ENCODE measurements at places on chromosomes 7 and 10. TPM values are rescaled to one million over a fixed set of nuclear protein-coding genes. Genes with fewer than 3 reads are reported as not detected.

GRCh38 chr10:24872049-24872789 lies 80.2 kb downstream of the PRTFDC1 start:
- no peak overlapping the region for H3K27ac ChIP-seq
- H3K4me3 ChIP-seq = no peak overlapping the region
- DNase-seq = no peak

DNA sequence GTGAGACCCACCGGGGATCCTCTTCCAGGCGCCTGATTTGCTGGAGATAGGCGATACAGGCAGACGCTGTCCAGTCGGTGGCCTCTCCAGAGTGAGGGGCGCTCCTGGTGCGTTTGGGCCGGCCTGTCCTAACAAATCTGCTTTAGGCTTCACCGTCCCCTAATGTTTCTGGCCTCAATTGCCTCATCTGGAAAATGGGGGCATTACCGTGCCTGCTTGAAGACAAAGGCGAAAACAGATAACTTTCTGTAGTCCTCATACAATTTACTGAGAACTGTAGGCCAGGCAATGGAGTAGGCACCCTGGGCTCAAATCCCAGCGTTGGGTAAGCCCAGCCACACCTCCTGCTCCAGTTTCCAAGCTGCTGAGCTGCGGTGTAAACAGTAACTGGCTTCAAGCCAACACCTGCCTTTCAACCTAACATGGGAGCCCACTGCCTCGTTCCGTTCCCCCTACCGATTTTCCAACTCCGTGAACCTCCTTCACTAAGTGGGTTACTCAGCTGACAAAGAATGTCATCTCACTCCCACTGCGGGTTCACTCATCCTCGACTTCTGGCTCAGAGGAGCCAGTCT lies 589 bp upstream of the ZFAND4 start:
- DNase-seq = no peak
- no peaks in the 10 kb centered on the region for H3K27me3 ChIP-seq
- no peaks in the 10 kb centered on the region for H3K36me3 ChIP-seq

- no peaks in the 10 kb centered on the region for H3K36me3 ChIP-seq
- peaks cover 6% of the 10 kb centered on the region for H3K4me1 ChIP-seq
- no peak overlapping the region for H3K27ac ChIP-seq
Measured at GRCh38 chr10:67697724-67698131, 1.7 kb upstream of the CTNNA3 start.

DNA sequence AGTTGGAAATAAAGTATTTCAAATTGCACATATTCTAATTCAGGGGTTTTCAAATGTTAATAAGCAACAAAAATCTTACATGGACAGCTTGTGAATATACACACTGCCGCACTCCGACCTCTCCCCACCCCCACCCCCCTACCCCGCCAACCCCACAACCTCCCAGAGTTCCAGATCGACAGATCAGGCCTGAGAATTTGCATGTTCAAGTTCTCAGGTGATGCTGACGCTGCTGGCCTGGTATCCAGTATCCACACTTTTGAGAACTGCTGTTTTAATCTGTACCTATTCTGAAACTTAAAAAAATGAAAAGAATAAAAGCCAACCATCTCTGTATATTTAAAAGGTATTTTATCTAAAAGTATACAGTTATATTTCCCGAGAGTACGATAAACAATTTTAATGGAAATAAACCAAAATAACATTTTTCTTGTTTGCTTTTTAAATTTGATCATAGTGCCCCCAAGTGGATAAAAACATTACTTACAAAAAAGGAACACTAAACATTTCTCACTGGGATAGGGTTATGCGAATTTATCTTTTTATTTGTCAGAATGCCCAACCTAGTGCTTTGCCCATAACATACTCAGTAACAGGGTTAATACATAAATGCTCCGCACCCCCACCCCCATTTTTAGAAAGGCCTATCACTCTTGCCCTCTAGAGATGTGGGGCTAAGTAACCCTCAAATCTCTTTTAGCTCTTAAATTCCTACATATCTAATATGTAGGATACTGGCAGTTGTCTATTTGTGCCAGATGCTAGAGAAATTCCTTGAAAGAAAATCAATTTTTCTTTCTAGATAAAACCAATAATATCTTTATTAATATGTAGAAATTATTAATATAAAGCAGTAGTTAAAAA lies 166.3 kb downstream of the RNF133 start:
- no peak for DNase-seq
- H3K27me3 ChIP-seq = no peaks in the 10 kb centered on the region
- H3K36me3 ChIP-seq = no peaks in the 10 kb centered on the region
- no peak overlapping the region for H3K4me3 ChIP-seq
- H3K4me1 ChIP-seq = no peaks in the 10 kb centered on the region

GRCh38 chr7:29140873-29141468 lies 5.4 kb downstream of the CPVL start:
- H3K27ac ChIP-seq = no peak overlapping the region
- DNase-seq = no peak
- H3K4me1 ChIP-seq = peaks cover 35% of the 10 kb centered on the region
- H3K4me3 ChIP-seq = no peak overlapping the region
- H3K36me3 ChIP-seq = no peaks in the 10 kb centered on the region
- no peaks in the 10 kb centered on the region for H3K27me3 ChIP-seq

DNA sequence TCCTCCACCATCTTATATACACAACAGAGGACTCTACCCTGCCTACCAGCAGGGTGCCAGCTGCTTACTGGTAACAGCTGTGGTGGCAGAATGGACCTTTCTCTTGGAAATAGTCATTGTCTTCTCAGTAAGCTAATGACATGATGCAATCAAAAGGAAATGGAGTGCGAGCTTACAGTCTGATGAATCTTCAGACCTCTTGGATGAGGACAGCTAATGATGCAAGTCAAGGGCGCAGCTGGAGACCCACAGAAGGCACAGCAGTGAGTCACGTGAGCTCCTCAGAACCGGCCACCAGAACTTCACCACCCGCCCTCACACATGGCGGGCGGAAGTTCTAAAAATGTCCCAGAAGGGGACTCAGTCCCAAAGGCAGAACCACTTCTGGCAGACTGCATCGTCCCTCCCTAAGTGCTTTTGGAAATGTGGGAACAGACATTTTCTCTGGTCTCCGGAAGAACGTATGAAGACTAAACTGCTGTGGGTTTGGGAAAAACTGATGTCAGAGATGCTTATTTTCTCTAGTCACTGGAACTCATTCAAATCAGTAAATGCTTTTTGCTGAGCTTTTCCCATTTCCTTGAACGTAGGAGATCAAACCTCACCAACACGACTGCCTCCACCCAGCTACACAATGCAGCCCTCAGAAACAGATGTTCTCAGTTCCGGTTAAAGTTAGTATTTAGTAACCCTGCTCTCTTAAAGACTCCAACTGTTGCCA lies 96.4 kb downstream of the FAS start:
- H3K27me3 ChIP-seq = no peaks in the 10 kb centered on the region
- H3K36me3 ChIP-seq = no peaks in the 10 kb centered on the region
- peak overlapping the region; percentile 69 for H3K27ac ChIP-seq
- no peak overlapping the region for H3K4me3 ChIP-seq
- H3K4me1 ChIP-seq = no peaks in the 10 kb centered on the region
- DNase-seq = no peak

- no peak overlapping the region for H3K4me3 ChIP-seq
- H3K36me3 ChIP-seq = no peaks in the 10 kb centered on the region
- no peak for DNase-seq
- H3K27ac ChIP-seq = peak overlapping the region; percentile 29
Measured at GRCh38 chr7:1124816-1125602, 35.0 kb downstream of the ZFAND2A start.

DNA sequence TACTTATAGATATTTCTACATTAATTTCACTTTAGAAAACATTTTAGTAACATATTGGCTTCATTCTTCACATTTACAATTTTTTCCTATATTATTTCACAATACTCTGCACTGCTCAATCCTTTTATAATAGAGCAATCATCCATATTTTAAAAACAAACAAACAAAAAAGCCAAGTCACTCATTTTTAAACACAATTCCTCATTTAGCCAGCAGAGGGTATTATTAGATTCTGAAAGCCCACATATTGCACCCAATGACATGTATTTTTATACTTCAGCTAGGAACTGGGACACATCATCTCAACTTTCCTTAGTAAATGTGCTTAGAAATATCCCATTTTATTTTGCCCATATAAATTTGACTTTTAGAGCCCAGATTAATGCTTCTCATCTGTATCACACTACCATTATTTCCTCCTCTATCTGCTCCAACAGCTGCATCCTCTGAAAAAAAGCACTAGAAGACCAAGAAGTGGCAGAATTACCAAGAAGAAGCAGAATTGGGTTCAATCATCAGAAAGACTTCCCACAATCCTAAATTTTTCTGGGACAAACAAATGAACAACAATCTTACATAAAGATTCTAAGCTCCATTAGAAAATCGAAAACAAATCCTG lies 29.5 kb downstream of the CTNNA3 start:
- no peaks in the 10 kb centered on the region for H3K36me3 ChIP-seq
- H3K4me3 ChIP-seq = no peak overlapping the region
- no peak for DNase-seq
- no peaks in the 10 kb centered on the region for H3K27me3 ChIP-seq

MKX gene
- total RNA-seq = 2.5 TPM

CLCN1 gene
- not detected for total RNA-seq

SFTPA1 gene
- total RNA-seq = not detected

PNLIP gene
- total RNA-seq = not detected
